Endodermal cell (in vitro differentiated cells): ENCODE measurements at places on chromosomes 7 and 10. TPM values are rescaled to one million over a fixed set of nuclear protein-coding genes. Genes with fewer than 3 reads are reported as not detected.

The GRID2IP gene
- total RNA-seq = 1.9 and 2.4 TPM in 2 replicates

The CCZ1B gene
- total RNA-seq = 66.8 and 84.7 TPM in 2 replicates

The FAM25G gene
- total RNA-seq = not detected in 2 replicates

The SRGN gene
- total RNA-seq = not detected in 2 replicates

DNA sequence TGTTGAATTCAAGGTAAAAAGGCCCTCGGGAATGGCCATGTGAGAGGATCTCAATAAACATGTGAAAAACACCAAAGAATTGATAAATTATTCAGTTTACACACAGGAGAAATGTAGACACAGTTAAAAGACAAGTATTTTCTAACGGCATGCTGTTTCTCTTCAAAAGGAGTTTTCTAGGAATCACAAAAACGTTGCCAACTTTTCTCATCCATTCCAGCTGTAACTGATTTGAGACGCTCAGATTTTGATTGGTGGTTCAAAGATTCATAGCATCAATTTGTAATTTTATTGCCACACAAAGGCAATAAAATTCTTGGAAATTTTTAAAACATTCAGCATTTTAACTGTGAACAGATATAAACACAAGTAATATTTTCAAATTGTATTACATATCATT is 384.9 kb upstream of the PFKP start:
- no peak for DNase-seq
- H3K4me3 ChIP-seq = no peak overlapping the region
- H3K4me1 ChIP-seq = no peaks in the 10 kb centered on the region

DNA sequence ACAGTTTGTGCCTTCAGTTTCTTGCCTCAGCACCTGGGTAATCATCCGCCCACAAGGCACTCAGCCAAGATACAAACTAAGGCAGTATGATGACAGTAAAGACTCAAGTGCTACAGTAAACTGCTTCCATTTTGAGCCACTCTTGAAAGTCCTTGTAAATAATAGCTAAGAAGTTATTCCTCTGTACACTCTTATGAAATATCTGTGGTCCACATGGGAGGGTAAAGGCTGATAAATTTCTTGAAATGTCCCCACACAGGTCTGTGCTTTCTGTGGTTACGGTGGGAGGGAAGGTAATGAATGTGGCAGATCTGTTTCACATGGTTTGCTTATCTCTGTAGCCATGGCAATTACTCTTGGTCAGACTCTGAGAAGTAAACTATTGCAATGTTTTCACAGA is 551.0 kb upstream of the ZWINT start:
- H3K4me1 ChIP-seq = no peaks in the 10 kb centered on the region
- no peaks in the 10 kb centered on the region for H3K36me3 ChIP-seq
- H3K27me3 ChIP-seq = no peaks in the 10 kb centered on the region
- H3K4me3 ChIP-seq = no peak overlapping the region
- DNase-seq = no peak

GRCh38 chr10:24642921-24643678 is 80.6 kb downstream of the ARHGAP21 start:
- H3K4me3 ChIP-seq = no peak overlapping the region
- no peaks in the 10 kb centered on the region for H3K27me3 ChIP-seq
- no peak for DNase-seq
- no peaks in the 10 kb centered on the region for H3K4me1 ChIP-seq
- H3K27ac ChIP-seq = no peak overlapping the region
